ENCODE measurements at places on chromosomes 3 and 15.

GRCh38 chr15:100168787-100169186 lies 173.0 kb downstream of the ADAMTS17 start:
- no peak for DNase-seq

GRCh38 chr3:63768386-63768785 lies 50.7 kb upstream of the C3orf49 start:
- DNase-seq, result no peak

DNA sequence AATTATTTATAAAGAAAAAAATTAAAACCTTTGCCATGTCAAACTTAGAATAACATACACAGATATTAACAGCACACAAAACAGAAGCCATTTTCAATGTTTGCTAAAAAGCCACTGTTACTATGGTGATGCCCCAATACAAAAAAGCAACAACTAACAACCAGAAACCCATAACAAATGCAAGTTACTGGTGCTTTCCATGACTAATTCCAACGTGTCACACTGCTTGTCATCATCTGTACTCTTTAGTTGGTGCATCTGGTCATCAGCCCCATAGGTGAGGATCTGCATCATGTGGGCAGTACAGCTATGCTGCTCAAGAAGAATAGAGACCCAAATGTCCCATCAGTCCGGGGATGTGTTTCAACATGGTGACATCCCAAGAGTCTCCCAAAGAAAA lies 52.8 kb downstream of the ATP8B4 start:
- DNase-seq, result peak; percentile 1

- DNase-seq, result no peak
Observed at GRCh38 chr3:36409862-36410261, 29.6 kb downstream of the STAC start.

DNA sequence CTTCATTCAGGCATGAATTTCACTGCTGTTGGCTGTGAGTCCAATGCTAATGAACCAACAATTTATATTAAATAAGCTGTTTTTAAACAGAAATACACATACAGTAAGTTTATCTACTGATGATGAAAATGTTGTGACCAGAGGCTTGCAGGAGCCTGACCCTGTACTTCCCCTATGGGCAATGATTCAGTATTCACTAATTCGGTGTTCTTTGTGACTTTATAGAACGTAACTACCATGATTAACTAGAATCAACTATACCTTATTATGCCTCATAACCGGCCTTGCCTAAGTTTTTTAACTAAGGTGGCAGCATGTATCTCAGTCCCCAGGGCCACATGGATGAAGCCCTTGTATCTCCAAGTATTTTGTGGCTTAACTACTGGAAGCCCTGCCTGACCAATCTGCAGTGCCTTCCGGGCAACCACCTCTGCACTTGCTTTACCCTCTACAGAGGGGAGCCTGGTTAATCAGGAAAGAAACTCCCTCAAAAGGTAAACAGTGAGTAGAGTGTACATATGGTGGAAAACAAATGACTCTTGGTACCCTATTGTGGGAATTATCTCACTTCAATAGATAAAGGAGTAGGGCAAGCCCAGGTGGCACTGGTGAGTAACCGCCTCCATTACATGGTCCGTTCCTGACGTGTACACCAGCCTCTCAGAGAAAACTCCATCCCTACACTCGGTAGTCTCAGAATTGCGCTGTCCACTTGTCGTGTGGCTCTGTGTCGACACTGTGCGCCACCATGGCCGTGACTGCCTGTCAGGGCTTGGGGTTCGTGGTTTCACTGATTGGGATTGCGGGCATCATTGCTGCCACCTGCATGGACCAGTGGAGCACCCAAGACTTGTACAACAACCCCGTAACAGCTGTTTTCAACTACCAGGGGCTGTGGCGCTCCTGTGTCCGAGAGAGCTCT lies 11.6 kb upstream of the CLDN18 start:
- DNase-seq, result no peak

DNA sequence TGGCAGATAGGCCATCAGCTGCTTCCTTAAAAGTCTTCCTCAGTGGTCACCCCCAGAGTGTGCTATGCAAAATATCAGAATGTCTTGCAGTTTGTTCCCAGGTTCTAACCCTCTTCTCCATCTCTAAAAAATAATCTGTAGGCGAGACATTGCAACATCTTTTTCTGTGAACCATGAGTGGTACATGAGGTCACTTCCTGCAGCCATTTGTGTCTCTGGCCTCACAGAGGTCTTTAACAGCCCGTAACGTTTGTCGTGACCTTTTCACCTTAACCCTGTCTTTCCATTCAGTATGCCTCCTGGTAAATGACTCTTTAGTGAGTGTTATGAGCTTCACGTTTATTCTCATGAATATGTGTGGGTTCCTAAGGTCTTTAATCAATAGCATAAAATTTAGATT lies 145.4 kb downstream of the KLHL25 start:
- no peak for DNase-seq

- DNase-seq, result no peak
Observed at GRCh38 chr3:134291319-134292254, 40.9 kb upstream of the RYK start.

DNA sequence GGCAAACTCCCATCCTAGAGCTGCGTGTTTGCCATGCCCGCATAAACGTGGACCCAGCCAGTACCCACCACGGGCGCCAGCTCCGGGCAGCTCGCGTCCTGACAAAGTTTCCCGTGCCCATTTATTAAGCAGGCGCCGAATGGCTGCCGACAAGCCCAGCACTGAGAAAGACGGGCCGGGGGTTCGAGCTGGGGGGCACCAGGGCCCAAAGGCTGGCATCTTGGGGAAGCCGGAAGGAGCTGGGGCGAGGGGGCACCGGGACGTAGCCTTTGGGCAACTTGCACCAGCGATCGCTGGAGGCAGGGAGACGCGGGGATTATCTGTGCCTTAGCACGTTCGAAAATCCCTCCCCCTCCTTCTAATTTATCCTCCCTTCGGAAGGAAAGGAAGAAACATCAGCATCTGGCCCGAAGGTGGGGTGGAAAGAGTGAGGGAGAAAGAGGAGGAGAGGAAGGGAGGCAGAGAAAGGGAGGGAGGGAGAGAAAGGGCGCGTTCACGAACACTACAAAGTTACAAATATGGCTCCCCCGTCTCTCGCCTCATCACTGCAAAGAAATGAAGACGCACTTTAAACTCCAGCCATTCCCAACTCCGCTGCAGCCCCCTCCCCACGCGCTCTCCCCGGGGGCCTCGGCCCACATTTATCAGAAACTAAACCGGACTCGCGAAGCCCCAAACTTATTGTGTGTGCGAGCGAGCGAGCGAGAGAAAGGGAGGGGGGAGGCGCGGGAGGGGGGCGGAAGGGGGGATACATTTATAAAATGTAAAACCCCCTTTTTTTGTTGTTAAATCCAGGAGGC lies 1.0 kb downstream of the ANP32A start:
- DNase-seq, result peak; percentile 21

GRCh38 chr3:25573386-25574171 lies 91.1 kb downstream of the TOP2B start:
- DNase-seq, result no peak

GRCh38 chr3:58175437-58176184 lies 35.2 kb downstream of the DNASE1L3 start:
- no peak for DNase-seq

DNA sequence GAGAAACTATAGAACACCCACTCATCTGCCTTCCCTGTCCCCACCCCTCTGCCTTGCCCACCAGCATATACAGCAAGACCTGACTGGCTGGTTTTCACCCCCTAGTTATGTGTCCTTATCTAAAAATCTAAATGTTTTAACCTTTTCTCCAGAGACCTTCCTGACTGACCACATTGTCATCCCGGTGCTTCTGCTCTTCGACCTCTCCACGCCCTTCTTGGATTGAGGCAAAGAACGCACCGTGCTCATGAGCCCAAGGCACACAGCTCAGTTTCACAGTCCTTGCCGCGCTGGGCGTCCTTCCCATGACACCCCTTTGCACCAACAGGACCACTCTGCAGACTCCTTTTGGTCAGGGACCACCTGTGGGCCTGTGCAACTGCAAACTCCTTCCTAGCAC lies 62.7 kb downstream of the B3GNT5 start:
- no peak for DNase-seq

GRCh38 chr3:12897381-12898289 lies 56.3 kb upstream of the RPL32 start:
- no peak for DNase-seq

DNA sequence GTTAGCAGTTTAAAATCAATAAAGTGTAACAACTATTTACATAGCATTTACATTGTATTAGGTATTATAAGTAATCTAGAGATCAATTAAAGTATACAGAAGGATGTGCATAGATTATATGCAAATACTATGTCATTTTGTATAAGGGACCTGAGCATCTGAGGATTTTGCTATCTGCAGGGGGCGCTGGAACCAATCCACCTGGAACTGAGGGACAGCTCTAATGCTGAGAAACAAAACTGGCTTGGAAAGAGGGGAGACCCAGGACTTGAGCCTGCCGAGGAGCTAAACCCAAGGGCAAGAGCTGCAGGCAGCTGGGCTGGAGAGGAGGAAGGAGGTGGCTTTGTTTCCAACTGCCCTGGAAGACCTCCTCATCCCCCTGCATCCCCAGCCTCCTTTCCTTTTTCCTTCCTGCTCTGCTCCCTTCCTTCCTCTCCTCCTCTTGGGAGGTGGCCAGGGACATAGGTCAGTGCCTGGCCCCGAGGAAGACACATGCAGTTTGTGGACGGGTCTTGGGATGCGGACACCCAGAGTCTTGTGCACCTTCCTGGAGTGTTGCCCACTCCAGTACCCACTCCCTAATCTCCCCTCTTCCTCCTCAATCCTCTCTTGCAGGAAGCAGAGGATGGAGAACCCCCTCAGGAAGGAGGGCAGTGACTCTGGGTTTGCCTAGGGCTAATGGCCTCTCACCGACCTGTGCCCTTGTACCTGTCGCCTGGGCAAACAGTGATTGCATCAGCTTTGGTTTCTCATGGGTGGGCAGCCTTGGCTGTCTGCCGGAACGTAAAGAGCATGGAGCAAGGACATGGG lies 825 bp upstream of the RTP3 start:
- no peak for DNase-seq

GRCh38 chr3:168671091-168671490 lies 575.4 kb upstream of the GOLIM4 start:
- DNase-seq, result no peak

GRCh38 chr15:29942548-29942947 lies 120.3 kb upstream of the TJP1 start:
- DNase-seq, result no peak

GRCh38 chr3:16145176-16145575 lies 29.3 kb upstream of the GALNT15 start:
- no peak for DNase-seq

- no peak for DNase-seq
Observed at GRCh38 chr3:196694941-196695848, 16.9 kb downstream of the CEP19 start.

DNA sequence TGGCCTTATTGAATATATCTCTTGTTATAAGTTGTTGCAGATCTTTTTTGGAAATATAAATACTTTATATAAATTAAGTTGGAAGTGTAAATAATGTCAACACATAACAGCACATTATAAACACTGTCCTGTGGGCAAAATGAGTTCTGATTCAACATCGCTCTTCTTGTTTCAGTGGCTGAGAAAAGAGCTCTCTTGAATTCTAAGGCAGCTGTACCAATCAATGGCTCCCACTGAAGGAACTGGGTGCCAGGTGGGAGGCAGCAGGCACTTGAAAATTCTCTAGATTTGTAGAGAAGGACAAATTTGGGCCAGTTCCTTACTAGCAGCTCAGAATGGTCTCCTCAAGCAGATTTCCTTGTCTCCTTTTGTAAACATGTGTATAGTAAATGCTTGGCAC lies 45.6 kb downstream of the CHST2 start:
- DNase-seq, result no peak

GRCh38 chr3:189907803-189908202 lies 212.9 kb downstream of the P3H2 start:
- DNase-seq, result no peak

DNA sequence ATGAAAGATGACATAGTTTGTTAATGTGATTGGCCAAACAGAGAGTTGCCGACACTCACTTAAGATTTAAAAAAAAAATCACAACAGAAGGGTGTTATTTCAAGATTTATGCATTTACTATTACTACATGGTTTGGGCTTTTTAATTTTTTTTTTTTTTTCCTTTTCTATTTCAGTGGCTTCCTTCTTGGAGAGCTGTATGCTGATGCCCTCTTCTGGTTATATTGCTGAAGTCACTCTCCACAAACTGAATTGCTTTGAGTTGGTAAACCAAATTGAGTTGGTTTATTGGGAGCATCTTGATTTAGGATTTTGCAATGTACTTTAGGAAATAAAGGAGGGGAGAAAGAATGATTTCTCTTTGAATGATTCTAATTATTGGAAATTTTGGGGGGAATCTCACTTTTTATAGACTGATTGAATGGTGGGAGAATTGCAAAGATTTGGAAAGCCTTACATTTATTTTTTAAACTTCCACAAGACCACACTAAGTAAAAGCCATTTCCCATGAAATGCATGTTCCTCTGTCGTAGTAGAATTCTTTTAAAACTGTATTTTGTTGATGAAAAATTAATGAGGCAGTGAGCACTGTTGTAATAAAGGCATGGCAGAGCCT lies 186.6 kb upstream of the FEZF2 start:
- DNase-seq, result no peak

DNA sequence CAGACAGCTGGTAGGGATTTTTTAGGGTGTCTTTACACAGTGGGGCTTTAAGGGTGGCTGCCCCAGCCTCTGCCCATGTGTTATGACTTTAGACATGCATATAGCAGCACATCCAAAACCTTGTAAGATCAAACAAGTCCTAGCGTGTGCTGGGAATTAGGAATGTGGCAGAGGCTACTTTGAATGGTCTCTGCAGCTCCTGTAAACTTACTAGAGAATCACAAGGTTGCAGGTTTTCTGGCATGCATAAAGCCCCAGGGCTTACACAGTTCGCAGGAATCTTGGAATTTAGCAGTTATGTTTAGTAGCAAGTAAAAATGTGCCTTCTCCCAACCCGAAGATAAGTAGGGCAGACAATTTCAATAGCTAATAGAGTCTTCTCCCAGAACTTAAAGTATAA lies 46.9 kb upstream of the COL6A6 start:
- no peak for DNase-seq

- DNase-seq, result no peak
Observed at GRCh38 chr15:58431221-58432149, at the start of gene LIPC. Gene LIPC, plus strand, starts transcription at chr15:58431991. Its CDS starts 42 bp downstream, at chr15:58432033.

- no peak for DNase-seq
Observed at GRCh38 chr3:156377266-156377665, 177.7 kb downstream of the SSR3 start.

- DNase-seq, result no peak
Observed at GRCh38 chr3:198088421-198088955, 128.5 kb downstream of the LMLN start.

DNA sequence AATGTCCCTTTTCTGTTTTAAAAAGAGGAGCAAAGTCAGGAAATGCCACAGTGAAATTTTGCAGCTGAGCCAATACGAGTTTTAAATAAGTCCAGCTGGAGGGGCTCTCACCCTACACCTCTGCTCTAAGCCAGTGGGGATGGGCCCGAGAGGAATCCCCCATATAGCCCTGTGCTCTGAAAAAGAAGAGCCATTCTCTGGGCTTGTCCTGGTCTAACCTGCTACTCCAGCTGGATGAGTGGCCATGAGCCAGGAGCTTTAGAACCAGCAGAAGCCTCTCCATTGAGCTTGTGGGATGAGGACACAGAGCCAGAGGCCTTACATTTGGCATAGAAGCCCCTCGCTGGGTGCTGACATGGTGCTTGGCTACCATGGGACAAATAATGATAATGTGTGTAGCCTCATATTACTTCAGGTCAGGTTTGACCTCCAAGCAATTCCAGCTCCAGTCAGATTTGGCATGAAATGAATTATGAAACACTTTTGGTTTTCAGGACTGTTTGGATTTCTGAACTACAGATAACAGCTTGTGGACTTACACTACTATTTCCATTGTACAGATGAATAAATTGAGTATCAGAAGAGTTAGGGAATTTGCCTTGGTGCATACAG lies 172.4 kb downstream of the CHST2 start:
- DNase-seq, result no peak
